CD4-positive, alpha-beta T cell treated with Interleukin-21 for 1 hour (primary cell): ENCODE measurements at places on chromosomes 2 and 18.
A peak's percentile ranks its signal among the peaks of the same experiment; 100 is the strongest.

- no peak for DNase-seq
These were observed 7.2 kb upstream of the ANKRD29 start for GRCh38 chr18:23669804-23670405.

DNA sequence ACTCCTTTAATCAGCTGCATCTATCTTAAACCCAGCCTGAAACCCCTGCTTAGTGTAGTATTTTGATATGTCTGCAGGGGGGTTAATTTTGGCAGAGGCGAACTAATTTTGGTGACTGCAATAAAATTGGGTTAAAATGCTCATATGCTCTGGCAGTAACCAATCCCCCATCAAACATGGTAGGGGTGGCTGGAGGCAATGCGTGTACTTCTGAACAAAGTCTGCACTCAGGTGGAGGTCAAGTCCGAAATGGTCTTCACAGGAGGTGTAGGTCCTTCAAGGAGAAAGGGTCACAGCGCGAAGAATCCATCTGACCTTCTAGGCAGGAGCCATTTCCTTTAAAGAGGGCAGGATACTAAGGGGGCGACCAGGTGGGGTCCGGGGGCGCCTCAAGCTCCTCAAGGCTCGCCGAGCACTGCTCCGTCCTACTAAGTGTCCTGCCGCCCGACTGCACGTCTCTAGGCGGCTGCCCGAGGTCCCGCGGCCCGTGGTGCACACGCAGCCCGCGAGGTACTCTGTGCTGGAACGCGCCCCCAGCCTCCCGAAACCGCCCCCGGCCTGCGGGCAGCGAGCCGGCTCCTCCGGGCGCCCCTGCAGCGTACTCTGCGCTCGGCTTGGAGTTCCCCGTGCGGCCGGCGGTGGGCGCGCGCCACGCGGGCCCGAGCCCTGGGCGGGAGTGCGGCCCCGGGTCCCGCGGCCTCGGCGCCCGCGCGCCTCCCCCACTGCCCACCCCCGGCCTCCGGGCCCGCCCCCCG lies 1.7 kb upstream of the LDLRAD4 start:
- peak; percentile 45 for DNase-seq

DNA sequence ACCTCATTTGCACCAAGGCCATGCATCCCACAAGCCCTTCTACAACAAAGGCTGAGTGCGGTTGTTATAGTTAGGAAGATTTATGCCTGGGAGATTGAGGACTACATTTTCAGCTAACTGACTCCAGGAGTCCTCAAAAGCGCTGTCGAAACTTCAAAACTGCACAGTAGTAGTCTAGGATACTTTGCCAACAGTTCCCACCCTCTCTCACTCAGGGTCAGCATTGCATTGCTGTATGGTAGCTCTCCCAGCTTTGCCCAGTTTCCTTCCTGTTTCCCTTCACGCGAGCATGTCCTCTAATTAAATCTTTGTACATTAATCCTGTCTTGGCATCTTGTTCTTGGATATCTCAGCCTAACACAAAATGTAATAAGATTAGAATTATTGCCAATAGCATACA lies 420.6 kb upstream of the UBE2E3 start:
- DNase-seq: no peak

GRCh38 chr2:118121986-118122524 lies 33.8 kb downstream of the INSIG2 start:
- DNase-seq: no peak

GRCh38 chr2:152525277-152525838 lies 190.4 kb downstream of the FMNL2 start:
- DNase-seq: no peak

GRCh38 chr2:190088917-190089316 lies 26.4 kb upstream of the MSTN start:
- peak; percentile 66 for DNase-seq

DNA sequence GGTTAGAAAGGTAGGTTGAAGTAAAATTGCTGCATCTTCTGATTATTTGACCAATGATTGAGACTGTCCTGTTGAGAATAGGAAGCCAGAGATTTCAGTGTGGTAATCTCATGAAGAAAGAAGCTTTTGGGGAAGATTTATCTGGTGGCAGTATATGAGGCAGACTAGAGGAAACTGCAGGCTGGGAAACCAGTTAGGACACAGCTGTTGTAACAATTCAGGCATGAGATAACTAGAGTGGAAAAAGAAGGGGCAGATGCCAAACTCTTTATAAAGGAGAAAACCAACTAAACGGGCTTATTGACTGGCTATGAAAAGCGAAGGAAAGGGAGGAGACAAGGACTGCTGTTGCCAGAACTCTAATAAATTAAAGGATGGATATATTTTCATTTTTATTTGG lies 155.6 kb downstream of the TTC27 start:
- no peak for DNase-seq

DNA sequence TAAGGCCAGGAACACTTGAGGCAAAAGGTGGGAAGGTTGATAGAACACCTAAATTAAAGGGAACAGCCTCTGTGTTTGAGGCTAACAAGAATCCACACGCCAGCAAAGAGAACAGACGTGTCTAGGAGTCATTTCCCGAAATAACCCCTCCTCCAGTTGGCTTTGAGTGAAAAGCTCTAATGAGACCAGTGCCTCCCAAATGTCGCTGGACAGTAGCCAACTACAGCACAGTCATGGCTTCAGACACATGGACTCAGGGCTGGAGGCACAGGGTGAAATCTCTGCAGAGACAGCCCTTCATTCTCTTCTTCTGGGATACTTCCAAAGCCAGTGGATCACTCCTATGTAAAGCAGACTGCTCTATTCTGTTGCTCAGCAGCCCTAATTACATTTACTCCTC lies 49.6 kb downstream of the SOWAHC start:
- no peak for DNase-seq

GRCh38 chr2:241877989-241878970 lies 8.8 kb downstream of the RTP5 start:
- peak; percentile 81 for DNase-seq

- peak; percentile 9 for DNase-seq
These were observed 202.1 kb downstream of the RNF144A start for GRCh38 chr2:7119132-7119835.

GRCh38 chr2:55772109-55772980 lies 78.7 kb upstream of the PNPT1 start:
- no peak for DNase-seq

- no peak for DNase-seq
These were observed 11.1 kb upstream of the VPS4B start for GRCh38 chr18:63433334-63433866.

GRCh38 chr18:9831036-9831722 lies 54.6 kb upstream of the TXNDC2 start:
- DNase-seq: no peak

DNA sequence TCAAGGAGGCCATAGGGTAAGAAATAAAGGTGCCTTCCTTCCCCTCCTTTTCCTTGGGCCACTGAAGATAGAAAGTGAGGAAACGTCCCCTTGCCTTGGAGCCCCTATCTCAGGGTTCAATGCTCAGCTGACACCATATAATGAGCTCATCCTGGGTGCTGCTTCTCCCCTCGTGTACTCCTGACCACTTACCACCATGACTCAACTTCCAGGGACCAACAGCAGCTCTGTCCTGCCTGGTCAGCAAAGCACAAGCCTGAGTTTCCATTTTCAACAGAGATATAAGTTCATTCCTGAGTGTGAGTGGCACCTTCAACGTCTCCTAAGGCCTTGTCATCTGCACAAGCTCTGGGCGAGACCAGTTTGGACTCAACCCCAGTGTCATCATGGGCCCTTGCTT lies 151.2 kb downstream of the CAPN13 start:
- DNase-seq: no peak

- DNase-seq: no peak
These were observed 310.8 kb downstream of the ERBB4 start for GRCh38 chr2:212227755-212228154.

GRCh38 chr2:232652505-232652851 lies 19.1 kb downstream of the EFHD1 start:
- no peak for DNase-seq

DNA sequence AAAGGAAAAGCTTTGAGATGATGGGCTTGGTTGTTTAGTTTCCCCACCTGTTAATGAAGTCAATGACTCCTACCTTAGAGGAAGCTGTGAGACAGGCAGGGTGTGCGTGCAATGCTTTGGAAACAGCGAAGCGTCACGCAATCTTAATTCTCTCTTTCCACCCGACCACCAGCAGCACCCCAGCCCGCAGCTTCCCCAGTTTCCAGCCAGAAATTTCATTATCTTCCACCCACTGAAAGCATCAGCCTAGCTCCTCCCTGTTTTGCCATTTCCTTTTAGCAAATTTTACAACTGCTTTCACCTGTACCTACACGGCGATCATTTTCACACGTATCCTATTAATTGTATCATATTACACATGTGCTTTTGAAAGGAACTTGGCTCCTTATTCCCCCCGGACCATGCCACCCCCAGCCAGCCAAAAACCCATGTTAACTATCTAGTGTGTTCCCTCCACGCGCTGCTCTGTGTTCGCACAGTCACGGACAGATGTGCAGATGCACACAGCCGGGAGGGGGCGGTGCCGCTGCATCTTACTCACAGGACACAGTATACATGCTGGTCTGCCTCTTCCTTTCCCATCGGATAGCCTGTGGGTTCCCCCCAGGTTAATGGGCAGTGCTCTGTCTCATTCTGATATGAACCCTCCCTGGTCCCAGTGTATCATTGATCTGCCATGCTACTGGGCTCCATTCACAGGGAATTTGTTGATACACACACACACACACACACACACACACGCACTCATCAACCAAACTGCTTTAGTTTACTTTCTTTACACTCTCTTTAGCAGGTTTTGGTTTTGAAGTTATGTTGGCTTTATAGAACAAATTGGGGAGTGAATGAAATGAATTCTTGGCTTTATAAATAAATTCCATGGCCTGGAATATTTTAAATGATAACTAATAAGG lies 22.4 kb downstream of the CYP27C1 start:
- peak; percentile 47 for DNase-seq

- DNase-seq: no peak
These were observed 11.2 kb upstream of the NABP1 start for GRCh38 chr2:191666732-191667131.

- peak; percentile 41 for DNase-seq
These were observed 7.9 kb upstream of the LBH start for GRCh38 chr2:30223413-30223874.

DNA sequence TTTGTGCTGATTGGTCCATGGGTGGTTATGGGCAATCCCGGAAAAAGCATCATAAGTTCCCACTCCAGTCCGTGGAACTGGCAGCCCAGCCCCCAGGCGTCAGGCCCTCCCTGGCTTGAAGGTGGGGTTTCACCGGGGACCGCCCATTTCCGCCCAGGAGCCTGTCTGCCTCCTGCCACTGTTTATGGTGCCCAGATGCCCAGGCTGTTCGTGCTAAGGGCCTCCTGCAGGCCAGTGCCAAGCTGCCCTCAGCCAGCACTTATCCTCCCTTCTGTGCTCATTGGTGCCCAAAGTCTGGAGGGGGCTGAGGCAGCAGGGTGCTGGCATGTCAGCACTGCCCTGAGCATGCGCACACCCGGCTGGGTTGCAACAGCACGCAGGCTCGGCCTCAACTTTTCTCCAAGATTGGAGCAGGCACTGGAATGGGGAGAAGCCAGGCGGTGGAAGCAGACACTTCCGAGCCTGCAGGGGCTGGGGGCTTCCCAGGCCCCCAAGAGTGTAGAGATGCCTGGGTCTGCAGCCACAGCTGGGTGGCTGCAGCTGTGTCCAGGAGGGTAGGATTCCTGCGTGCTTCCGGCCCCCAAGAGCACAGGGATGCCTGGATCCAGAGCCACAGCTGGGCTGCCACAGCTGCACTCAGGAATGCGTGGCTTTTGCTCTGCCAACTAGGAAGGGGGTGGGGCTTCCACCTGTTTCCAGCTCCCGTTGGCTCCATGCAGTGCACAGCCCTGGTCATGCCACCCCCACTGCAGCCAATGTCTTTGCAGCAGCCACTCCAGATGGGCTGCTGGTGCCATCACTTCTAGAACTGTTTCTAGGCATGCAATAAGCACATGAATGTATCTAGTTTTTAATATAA lies 74.0 kb downstream of the AGPS start:
- DNase-seq: no peak

GRCh38 chr2:232349546-232349945 lies 29.0 kb upstream of the ALPP start:
- DNase-seq: no peak

- no peak for DNase-seq
These were observed 75.0 kb downstream of the SLC66A2 start for GRCh38 chr18:79876497-79876896.

GRCh38 chr18:46702471-46702870 lies 45.5 kb upstream of the LOXHD1 start:
- no peak for DNase-seq

DNA sequence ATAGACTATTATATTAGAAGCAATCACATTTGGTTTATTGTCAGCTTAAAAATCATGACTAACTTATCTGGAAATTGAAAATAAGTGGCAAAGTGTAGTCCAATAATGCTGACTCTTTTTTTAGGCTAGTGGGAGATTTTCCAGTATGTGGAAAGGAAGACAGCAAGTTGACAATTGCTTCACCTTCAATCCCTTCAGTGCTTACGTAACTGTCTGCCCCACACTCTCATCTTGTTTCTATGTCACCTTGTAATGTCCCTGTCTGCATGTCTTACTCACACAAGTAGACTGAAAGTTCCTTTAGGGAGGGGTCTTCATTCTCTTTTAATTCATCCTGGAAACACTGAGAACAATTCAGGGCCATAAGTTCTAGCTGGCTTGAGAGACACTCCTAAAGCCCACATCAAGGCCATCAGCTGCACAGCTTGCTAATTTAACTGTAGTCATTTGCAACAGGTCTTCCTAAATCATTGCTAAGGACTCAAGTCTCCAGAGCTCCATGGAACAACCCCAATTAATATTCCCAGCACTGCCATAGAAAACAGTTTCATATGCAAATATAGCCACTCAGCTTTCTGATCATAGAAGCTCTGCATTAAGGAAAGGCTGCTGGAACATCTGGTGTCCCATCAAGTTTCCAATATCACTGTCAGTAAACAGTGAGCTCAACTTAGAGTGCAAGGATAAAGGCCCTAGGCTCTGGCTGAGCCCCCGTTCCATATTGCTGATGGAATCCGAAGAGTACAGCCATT lies 230.5 kb downstream of the ETAA1 start:
- no peak for DNase-seq

DNA sequence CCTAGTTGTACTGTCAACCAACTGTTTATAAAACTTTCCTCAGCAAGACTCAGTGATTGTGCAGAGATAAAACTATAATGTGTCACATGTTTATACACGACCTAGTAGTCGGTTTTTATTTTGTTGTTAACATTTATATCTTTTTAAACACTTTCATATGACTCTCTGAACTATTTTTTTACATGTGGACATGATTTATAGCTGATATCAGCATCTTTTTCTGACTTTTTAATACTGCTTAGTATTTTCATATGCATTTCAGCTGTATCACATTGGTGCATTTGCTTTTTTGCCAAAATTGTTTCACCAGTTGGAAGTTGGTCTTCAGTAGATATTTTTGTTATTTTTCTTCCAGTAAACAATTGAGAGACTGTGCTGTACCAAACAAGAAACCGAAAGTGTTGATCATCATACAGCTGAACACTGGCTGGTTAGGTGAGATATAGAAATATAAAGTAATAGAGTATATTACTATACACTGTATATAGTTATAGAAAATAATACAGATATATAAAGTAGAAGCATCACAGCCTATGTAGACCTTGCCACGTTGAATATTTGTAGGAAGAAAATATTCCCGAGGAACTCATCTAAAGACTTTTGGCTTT lies 154.2 kb downstream of the KCTD1 start:
- no peak for DNase-seq
